ENCODE measurements at places on chromosomes 6 and 20.

DNA sequence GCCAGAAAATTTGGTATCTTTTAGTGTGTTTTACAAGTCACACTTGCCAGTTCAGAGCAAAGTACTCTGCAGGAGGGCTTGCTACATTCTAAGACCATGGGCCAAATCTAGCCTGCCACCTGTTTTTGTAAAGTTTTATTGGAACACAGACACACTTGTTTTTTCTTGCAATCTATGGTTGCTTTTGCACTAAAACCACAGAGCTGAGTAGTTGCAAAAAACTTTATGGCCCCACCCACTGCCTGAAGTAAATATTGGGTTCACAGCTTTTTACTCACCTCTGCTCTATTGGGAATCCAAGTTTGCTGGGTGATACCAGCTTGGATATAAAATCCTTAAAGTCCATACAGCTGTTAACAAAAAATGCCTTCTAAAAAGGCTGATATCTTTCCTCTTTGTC, 109.0 kb downstream of the ZFP64 start:
- DNase-seq, result peak; percentile 7

- no peak for DNase-seq
Measured at GRCh38 chr6:145018027-145018426, 717.3 kb downstream of the EPM2A start.

GRCh38 chr6:12103158-12103557, 91.0 kb downstream of the HIVEP1 start:
- no peak for DNase-seq

DNA sequence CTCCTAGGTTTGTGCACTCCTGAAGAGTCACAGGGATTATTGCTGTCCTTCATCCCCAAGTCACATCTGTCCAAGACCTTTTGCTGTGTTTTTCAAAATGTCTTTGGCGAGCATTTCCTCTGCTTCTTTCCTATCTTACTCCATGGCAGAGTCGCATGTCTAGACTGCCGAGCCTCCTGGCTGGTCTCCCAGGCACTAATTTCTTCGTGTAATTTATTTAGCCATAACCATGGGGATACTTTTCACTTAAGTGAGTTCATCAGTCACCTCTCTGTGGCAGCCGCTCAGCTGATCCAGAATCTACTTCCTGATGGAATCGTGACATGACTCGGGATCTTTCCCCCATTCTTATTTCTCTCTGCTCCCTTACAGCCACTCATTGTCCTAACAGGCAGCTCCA, 25.8 kb downstream of the ADGRF5 start:
- no peak for DNase-seq

DNA sequence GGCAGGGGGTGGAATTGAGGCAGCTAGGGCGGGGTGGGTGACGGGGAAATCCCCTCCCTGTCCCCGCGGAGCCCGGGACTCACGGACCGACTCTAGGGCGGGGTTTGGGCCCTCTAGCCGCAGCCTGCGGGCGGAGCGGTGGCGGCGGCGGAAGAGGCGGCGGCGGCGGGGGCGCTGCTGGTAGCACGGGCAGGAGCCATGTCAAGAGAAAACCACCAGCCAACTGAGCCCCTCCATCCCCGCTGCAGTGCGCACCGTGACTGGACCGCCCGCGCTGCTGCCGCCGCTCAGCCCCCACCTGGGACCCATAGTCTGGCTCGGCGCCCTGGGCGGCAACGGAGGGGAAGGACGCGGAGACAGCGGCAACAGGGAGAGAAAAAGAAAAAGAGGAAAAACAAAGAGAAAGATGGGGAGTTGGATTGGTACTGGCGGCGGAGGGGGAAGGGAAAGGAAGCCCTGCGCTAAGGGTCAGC, 1.2 kb upstream of the C6orf62 start:
- no peak for DNase-seq

DNA sequence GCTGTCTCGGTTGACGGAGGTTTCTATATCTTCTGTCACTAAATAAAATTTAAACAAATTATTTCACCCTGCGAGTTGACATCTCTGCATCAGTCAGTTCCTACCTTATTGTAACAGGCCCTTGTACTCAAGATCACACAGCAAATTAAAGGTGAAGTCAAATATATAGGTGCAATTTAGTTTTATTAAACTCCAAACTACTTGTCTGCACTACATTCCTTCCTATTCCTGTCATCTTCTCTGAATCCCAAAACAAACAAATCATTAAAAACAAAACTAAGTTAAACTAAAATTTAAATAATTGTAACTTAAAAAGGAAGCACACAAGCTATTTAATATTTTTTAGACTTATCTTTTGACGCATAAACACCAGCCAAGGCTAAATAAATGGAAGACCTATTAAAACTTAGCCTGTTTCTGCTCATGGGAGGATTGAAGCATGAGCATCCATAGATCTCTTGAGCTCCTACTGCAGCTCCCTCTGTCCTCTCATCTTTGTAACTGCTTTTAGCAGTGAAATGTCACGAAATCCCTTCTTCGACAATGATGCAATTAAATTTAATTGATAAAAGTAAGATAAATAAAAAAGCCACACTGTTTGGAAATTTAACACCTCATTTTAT, 1152.3 kb upstream of the GJE1 start:
- no peak for DNase-seq

GRCh38 chr6:138647006-138647405, 126.6 kb upstream of the CCDC28A start:
- no peak for DNase-seq

- no peak for DNase-seq
Measured at GRCh38 chr6:42642794-42643193, 79.0 kb downstream of the UBR2 start.

- DNase-seq, result no peak
Measured at GRCh38 chr20:63830841-63831588, at the start of gene ZBTB46. ZBTB46 (minus strand) TSS chr20:63831264; CDS start chr20:63790757, 40,507 bp downstream.

DNA sequence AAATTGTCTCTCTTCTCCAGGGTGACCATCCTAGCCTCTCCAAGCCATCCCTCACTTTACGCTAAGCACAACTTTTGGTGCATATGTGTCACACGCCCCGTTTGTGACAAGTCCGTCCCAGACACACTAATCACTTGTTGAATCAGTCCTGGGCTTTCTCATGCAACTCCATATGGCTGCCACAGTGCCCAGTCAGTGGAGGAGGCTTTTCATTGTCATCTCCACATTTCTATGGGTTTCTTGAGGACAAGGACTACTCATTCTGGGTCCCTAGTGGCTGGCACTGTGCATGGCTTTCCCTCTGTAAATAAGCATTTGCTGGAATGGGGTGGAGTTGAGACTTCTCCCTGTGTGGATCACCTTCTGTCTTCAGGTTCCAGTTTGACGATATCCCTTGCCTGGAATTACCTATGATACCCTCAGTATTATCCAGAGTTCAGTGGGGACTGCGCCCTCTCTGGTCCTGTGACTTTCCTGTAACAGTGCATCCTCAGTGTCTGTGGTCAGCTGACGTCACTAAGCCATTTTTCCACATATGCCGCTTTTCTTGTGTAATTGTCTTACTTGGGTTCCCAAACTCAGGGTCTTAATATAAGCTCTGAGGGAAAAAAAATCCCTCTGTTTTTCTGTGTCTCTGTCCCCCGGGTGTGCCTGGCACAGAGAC, 59.8 kb upstream of the MYL9 start:
- DNase-seq, result no peak

DNA sequence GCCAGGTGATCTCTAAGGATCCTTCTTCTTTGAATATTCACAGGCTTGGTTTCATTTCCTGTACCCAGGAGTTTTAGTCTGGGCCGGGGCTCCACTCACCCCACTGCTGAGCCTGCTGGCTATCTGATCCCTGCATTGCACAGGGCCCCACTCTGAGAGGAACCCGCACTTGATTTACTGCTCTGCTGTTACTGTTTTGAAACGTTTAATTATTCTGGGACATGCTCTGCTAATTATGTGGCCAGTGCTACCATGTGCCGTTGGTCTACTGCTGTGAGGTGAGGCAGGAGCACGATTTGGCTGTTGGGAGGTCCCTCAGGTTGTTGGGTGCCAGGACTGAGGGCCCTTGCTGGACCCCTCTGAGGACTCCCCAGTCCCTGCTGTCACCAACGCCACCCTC, 108.7 kb upstream of the SIRPA start:
- DNase-seq, result no peak

DNA sequence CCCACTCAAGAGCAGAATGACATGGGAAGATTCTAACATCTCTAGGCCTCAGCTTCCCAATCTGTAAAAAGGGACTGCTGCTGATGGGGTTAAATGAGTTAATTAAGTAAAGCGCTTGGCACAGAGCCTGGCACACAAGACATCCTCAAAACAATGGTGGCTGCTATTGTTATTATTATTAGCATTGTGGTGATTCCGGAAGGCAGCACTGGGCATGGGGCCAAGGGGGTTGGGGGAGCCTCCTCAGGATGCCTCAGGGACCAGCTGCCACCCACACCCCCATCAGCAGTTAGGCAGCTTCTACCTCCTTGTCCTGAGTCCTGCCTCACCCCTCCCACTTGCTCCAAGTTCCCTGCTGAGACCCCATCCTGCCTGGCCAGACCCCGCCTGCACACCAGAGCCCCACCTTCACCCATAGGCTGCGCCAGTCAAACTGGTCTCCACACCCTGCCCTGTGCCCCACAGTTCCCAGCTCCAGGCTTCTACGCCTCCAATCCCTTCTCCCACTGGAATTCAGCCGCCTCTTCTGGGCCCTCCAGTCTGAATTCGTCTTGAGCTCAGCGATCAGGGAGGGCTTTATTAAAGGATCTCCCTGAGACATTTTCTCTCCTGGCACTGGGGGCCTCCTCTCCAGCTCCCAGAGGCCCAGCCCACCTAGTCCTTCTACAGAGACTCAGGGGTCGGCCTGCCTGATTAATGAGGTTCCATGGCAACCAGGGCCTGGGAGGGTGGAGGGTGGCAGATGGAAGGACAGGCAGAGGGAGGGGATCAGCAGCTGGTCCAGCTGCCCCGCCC, 1.5 kb downstream of the E2F1 start:
- DNase-seq, result no peak

GRCh38 chr6:128882991-128883611, at the start of gene LAMA2:
LAMA2 (plus strand) TSS chr6:128883138; CDS start chr6:128883246, 108 bp downstream.
- DNase-seq, result no peak

DNA sequence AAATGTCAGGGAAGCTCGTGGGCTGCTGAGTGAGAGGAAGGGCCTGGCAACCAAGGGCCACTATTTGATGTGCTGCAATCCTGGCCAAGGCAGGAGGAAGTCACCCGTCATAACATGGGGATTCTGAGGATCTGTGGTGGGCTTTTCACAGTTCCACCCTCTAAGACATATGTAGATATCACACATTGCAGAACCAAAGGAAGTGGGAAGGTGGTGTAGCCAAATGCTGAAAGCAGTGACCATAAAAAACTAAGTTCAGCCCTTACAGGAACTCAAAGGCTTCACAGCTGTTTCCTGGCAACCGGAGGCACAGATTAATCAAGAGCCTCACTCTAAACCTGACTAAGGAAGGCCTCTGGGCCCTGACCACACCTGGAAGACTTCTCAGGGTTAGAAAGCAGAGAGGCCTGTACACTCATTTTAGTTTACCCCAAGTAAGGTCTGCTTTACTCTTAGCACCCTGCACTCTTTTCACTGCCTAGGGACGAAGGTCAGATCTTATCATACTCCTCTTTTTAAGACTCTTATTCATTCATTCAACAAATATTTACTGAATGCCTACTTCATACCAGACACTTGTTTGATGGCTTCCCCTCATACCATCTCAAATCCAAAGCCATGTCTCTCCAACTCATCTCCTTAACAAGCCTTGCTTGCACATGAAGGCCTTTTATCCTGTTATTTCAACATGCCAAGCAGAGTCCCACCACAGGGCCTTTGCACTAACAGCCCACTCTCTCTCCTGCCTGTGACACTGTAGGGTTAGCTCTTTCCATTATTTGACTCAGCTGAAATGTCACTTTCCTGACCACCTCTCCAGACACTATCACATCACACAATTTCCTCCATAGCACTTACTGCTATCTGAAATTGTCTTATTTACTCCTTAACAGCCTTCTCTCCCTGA, 2.6 kb downstream of the UBE2V1 start:
- peak; percentile 91 for DNase-seq

GRCh38 chr6:151998784-151999183, 191.3 kb downstream of the ESR1 start:
- DNase-seq, result no peak

DNA sequence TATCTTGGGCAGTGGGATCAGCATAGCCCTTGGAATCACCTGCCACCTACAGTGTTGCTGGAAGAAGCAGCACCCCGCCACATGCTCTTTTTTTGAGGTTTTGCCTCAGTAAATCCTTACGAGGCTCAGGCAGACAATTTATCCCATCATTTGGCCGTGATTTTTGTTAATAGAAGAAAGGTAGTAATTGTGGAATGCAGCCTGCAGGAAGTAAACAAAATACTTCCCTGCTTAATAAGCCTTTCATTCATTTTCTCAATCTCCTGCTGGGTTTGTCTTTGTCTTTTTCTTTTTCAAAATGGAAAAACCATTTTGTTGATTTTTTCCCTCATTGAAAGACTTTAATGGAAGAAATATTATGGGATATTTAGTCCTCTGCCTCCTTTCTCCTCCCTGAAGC, 93.7 kb upstream of the CD83 start:
- no peak for DNase-seq

- DNase-seq, result no peak
Measured at GRCh38 chr6:79608334-79609224, 22.6 kb upstream of the SH3BGRL2 start.

DNA sequence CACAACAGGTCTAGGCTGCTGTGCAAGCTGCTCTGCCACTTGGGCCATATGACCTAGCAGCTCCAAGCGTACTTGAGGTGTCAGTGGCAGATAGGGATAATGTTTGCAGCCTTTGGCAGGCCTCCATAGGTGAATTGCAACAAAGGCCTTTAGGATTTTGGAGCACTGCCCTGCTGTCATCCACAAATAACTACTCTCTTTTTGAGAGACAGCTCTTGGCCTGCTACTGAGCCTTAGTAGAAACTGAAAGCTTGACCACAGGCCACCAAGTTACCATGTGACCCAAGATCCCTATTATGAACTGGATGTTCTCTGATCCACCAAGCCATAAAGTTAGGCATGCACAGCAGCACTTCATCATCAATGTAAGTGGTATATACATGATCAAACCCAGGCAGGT, 29.9 kb downstream of the FBXO30 start:
- DNase-seq, result no peak

DNA sequence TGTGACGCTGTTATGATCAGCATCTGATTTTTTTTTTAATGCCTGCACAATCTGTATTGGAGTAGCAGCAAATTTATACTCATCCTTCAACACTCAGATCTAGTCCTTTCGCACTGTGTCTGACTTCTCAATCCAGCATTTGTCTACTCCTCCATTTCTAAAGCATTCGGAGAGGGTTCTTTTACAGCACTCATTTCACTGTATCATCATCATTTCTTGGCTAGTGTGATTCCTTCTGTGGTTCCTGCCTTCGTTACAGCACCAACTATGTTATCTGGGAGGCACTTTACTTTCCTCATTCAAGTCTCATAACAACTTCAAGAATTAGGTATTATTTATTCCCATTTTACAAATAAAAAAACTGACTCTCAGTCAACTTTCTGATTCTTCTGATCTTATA, 18.0 kb downstream of the NUDT3 start:
- DNase-seq, result no peak

DNA sequence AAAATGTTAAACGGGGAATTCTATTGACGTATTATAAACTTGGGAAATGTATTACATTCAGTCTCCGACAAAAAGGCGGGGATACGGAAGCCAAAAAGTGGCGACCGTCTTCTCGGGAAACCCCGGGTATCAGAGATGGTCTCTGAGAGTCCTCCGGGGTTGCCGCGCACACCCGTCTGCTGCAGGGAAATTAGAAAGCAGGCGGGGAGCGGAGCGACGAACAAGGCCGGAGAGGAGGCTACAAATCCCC, 1.5 kb downstream of the SALL4 start:
- no peak for DNase-seq

- no peak for DNase-seq
Measured at GRCh38 chr20:3686867-3687321, 5.1 kb upstream of the ADAM33 start.

- no peak for DNase-seq
Measured at GRCh38 chr6:45808042-45808645, 207.5 kb downstream of the CLIC5 start.

- no peak for DNase-seq
Measured at GRCh38 chr6:134079406-134079921, 27.0 kb upstream of the SLC2A12 start.
